ENCODE measurements at places on chromosomes 12 and 14.

DNA sequence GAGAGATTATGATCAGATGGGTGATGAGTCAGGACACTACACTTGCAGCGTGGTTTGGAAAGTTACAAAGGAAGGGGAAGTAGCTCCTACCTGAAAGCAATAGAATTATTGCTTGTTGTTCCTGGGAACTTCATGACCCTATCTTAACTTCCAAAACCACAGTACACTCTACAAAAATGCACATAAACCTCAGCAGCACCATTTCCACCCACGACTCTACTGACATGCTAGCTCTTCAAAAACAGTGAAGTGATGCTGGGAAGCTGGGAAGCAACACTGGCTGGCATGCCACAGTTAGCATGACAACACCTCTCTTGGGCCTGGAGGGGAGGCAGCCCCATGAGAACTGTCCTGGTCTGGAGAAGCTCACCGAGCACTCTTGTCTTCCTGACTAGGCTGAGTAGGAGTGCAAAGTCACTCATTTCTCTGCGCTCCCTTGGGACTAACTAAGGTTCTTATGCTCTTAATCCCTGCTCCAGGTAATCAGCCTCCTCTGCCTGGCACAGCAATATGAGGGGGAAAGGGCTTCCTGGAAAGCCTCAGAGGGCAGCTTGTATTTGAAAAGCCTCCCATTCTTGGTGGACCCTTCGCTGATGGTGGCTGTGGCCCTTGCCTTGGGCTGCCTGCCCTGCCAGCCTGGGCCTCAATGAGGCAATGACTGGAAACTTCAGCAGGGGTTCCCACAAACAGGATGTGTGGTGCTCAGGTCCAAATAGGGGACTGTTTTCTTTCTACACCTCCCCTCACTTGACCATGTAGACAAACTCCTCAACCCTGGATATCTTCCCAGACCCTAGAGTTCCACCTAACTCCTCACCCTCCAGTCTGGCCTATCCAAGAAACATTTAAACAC is 1.2 kb downstream of the KRT3 start:
- peak; percentile 1 for DNase-seq

DNA sequence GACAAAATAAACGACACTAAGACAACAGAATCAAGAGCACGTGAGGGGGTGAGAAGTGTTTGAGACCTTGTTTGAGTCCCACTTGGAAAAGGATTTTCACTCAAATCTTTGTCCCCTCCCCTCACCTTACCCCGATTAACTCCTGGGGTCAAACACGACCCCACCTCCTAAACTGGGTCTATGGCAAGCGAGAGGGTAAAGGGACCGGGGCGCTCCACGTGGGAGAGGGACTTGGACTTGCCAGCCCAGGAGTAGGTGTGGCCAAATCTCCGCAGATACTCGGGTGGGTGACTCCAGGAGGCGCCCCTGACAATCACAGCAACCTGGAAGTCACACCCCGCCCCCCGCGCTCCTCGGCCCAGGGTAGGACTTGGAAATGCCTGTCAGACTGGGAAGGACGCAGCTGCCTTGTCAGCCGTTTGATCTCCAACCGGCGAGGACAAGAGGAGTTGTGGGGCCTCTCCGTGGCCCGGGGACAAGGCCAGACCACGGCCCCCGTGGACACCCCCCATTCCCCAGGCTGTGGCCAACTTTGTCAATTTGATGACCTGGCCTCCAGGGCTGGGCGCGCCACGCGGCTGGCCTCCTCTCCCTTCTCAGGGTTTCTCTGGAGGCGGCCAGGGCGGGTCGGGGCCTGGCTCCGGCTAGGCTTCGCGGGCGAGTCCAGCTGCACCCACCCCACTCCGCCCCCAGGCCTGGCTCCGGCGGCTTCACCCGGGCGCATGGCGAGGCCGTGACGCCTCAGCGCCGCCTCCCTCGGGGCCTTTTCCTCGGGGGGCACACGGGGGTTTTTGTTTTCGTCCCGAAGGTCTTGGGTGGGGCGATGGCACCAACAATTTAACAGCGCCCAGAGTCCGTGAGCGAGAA is 1.1 kb upstream of the BCL11B start:
- no peak for DNase-seq

DNA sequence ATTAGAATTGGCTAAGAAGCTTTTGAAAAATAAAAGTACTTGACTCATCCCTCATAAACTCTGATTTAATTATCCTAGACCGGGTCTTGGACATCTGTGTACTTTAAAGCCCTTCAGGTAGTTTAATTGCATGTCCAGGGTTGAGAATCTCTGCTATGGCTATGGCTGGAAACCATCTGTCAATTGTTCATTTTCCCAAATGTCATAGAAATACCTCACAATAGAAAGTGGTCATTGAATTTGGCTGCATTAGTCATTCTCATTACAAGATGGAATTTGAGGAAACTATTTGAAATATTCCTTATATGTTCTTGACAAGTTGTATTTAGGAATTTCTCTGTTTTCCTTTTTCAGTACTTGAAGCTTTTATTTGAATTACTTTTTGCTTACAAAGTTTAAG is 111.3 kb downstream of the TSHR start:
- DNase-seq = no peak

DNA sequence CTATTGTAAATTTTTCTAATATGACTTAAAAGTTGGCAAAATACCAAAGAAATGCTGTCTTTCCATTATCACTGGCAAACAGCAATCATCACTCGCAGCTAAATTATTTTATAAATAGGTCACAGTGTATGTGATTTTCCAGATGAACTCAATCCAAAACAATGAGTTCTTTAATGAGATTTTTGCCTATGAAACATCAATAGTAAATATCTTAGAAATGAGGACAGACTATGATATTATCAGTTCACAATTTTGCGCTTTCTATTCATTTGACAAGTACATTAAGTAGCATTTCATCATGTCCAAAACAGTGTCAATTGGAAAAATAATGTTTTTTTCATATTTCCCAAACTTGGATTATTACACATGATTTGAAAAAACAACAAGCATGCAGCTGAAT is 65.7 kb downstream of the PIK3C2G start:
- no peak for DNase-seq

DNA sequence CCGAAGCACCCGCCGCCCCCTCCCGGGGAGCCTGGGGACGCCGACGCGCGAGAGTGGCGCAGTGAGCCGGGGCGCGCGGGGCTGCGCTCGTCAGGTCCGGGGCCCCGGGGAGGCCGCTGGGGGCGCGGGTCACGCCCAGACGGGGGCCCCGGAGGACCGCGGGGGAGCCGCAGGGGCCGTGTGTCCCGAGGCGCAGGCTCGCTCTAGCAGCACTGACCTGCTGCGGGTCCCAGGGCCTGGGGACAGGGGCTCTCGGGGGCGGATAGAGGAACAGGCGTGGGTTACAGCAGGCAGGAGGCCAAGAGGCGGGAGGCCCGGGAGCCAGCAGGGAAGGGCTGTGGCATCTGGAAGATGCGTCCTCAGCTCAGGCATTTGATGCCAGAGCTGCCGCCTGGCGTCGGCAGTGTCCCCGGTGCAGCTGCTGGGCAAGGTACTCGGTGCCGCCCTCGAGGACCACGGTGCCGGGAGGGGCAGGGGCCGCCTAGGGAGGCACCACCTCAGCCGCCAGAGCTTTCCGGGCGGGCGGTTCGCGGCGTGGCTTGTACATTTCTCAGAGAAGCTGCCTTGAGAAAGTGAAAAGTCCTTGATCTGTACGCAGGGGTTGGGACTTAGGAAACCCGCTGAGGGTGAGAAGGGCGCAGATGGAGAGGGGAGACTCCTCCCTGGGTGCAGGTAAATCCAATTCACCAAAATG is 1.2 kb downstream of the WNT5B start:
- peak; percentile 25 for DNase-seq

DNA sequence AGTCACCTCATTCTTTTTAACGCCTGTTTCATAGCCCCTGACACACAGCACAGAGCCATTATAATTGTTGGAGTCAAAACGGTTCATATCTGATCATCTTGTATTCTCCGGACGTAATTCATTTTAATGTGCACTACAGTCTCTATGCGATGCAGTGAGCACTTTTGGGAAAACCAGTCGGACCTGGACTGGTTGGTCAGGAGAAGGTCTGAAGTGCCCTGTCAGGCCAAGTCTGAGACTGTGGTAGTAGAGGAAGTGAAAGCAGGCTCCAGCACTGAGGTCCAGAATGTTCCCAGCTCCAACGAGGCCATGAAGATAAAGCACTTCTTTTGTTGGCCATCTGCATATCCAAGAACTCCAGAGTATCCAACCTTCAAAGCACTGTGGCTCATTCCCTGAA is 117.1 kb upstream of the NCOR2 start:
- DNase-seq = no peak

- DNase-seq = peak; percentile 78
Observed at GRCh38 chr12:96255077-96255476, 60.9 kb downstream of the ELK3 start.

DNA sequence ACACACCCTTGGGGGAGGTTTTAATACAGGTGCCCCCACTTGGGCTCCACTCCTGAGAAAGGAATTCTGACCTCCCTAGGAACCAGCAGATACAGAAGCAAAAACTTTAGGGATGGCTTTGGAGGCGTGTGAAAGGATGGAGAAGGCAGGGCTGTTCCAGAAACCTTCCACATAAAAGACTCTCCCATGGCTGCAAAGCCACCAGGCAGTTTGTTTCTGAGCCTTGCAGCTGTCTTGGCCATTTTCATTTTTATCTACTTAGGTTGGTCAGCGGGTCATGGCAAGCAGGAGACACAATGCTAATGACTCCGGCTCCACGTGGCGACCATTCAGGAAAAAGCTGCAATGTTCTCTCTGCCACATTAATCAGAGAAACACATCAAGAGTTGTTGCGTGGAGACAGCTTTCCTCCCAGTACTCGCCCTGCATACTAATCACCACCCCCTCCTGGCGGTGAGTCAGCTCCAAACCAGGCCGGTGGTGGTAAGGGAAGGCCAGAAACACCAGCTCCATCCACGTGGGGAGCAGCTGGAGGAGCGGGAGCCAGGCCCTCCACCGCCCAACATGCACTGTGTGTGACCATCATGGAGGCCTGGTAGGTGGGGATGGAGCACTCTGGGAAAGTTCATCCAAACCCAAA is 30.9 kb upstream of the IRF2BPL start:
- DNase-seq = peak; percentile 93

GRCh38 chr12:10668526-10668925 is 5.3 kb downstream of the STYK1 start:
- DNase-seq = no peak

GRCh38 chr12:19833775-19834501 is 394.6 kb downstream of the AEBP2 start:
- peak; percentile 56 for DNase-seq

DNA sequence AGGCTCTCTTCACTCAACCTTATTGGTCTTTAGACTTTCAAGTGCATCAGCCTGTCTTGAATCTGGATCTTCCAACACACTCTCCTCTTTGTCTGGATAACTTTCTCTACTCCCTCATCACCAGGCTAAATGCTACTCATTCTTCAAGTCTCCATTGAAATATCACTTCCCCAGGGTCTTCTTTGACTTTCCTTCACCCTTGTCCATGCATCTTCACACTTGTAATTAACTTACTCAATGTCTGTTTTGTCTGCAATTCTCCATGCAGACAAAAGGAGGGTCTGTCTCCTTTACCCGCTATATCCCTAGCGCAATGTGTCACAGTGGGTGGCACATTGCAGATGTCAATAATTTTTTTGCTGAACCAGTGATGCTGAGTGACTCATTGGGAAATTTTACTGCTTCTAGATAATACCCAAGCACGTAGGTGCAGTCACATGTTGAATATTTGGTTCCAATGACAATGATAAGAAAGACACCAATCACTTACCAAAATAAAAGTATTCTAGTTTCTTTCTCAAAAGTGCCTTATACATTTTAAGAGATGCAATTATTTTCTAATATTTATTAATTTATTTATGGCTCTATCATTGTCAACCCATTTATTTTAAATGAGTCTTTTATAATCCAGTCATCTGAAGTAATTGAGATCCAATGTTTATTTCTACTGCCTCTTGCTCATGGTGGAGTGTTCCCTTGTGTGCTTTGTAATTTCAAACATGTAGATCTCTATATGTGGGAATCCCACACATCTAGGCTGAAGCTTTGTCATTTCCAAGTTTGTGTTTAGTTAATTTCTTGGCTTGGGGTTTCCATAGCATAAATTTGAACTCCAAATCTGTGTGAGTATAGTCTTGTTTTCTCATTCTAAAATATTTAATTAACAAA is 21.7 kb upstream of the RFC5 start:
- DNase-seq = no peak

DNA sequence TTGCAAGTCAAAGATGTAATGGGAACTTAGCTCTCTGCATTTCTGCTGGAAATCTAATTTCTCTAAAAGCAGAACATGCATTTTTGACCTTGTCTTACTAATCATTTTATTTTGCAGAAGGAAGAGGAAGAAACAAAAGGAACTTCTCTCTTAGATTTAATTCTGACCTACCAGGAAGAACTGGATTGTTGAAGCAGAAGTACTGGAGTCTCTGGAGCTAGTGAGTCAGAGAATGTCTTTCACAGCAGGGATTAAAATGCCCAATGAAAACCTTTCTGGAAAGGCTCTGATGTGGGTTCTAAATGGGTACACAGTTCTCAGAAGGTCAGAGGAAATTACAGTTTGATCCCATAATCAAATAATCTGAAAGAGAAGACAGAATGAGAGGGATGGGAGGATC is 70.8 kb upstream of the GNG2 start:
- DNase-seq = peak; percentile 43

DNA sequence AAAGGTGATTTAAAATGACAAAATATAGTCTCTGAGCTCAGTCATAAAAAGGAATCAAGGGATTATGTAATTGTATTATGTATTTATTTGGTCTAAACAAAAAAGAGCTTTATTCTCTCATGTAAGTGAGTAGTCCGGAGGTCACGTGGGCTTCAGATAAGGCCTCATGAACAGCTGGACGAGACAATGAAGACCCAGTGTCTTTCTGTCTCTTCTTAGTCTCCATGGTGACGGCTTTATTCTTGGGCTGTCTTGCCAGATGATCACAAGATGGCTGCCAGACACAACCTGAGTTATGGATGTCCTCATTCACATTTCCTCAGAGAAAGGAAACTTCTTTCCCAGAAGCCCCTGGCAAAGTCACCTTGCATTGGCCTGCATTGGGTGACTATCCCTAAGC is 98.6 kb downstream of the ARF6 start:
- DNase-seq = no peak

Data from astrocyte of the spinal cord (primary cell).